ENCODE measurements at places on chromosomes 2 and 18.

DNA sequence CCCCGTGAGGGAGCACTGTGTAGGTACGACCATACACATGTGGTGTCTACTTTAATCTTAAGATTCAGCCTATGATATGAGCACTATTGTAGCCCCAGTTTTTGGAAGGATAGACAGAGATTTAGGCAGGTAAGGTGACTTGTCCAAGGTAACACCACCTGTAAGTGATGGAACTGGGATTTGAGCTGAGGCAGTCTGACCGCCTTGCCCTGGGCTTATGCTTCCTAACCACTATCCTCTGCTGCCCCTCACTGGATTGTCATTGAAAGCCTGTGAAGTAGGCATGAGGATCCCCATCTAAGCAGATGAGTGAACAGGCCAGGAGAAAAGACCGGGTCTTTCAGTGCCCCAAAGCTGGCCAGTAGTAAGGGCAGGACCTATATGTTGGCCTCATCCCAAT, 343.8 kb downstream of the CYRIA start:
- DNase-seq, result no peak

DNA sequence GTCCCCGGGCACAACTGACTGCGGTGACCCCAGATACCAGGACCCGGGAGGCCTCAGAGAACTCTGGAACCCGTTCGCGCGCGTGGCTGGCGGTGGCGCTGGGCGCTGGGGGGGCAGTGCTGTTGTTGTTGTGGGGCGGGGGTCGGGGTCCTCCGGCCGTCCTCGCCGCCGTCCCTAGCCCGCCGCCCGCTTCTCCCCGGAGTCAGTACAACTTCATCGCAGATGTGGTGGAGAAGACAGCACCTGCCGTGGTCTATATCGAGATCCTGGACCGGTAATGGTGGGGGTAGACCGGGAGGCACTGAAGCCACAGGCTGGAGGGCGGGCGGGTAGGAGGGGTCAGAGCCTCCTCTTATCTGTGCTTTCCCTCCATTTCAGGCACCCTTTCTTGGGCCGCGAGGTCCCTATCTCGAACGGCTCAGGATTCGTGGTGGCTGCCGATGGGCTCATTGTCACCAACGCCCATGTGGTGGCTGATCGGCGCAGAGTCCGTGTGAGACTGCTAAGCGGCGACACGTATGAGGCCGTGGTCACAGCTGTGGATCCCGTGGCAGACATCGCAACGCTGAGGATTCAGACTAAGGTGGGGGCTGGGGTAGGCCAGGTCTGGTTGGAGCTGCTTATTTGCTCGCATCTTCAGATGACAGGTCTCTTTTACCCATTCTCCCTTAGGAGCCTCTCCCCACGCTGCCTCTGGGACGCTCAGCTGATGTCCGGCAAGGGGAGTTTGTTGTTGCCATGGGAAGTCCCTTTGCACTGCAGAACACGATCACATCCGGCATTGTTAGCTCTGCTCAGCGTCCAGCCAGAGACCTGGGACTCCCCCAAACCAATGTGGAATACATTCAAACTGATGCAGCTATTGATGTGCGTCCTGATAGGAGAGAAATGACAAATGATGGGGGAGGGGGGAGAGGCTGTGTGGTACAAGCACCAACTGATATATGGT, 780 bp downstream of the HTRA2 start:
- DNase-seq, result no peak

GRCh38 chr18:28030458-28030857, 146.5 kb downstream of the CDH2 start:
- no peak for DNase-seq

GRCh38 chr2:188118431-188118830, 173.2 kb upstream of the GULP1 start:
- DNase-seq, result no peak

DNA sequence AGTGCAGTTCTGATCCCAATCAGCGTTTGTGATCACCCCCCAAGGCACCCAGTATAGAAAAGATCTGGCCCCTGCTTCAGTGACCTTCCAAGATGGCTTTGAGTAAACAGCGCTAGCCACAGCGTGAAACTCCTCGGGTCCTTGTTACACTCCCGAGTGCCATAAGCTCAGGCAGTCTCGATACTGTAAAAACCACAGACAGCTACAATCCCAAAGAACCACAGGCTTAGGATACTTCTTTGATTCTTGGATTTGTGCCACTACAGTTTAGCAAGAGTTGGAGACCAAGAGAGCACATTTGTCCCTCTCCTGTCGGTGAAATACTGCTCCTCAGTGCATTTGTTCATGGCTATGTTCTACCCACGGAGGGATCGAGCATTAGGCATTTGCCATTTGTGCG, 352.5 kb upstream of the ZNF521 start:
- no peak for DNase-seq

GRCh38 chr2:66532972-66533868, 98.3 kb downstream of the MEIS1 start:
- DNase-seq, result no peak

GRCh38 chr2:68404893-68405799, 40.1 kb downstream of the PLEK start:
- DNase-seq, result no peak

GRCh38 chr2:159399716-159400415, 113.4 kb upstream of the WDSUB1 start:
- DNase-seq, result no peak

DNA sequence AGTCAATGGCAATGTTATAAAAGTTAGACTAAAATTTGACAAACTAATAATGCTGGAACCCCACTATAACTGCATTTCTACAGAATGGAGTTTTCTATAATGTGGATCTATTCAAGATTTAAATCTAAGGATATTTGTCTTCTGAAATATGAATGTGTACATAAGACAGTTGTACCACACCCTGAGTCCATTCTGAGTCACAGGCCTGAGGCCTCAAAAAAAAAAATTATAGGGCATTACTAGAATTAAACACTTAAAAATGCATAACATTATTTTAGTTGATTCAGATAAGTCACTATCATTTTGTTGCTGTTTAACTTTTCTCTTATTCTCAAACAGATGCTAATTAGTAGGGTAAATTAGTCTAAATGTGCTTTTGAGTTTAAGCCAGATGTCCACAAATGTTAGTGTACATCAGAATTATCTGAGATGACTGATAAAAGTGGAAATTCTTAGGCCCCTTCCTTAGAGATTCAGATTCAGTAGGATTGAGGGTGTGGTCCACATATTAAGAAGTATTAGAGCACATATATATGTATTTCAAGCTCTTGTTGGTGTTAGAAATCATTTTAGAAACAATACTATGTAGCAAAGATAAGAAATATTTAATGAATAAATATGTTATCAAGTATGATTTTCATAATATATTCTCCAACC, 42.4 kb upstream of the COL5A2 start:
- no peak for DNase-seq
